M059J (cell line): ENCODE measurements at places on chromosomes 4 and X. TPM values are rescaled to one million over a fixed set of nuclear protein-coding genes. Genes with fewer than 3 reads are reported as not detected.

DNA sequence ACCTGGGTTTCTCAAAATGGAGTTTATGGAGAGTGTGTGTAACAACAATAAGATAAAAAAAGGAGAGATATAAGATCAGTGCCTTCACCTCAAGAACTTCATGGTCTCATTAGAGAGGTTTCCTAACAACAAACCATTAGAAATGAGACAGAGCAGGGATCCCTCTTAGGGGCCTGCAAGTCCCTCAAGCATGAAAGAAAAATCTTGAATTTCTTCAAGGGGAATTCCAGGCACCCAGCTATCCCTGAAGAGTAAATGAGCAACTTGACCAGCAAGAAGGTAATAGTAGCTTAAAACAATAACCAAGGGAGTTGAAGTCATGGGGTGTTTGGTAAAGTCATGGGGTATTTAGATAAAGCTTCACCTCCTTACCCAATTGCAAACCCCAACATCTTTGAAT, 49.7 kb upstream of the TLR3 start:
- no peak for DNase-seq

Gene FAM184B
- total RNA-seq, result 0.02 TPM in 1 of 2 replicates, not detected in the other

GRCh38 chrX:138711399-138712347, at the start of gene FGF13:
FGF13 (minus strand) TSS chrX:138711717; CDS start chrX:138711003, 714 bp downstream.
- DNase-seq, result peak; percentile 39

Gene TMPRSS11A
- not detected in 2 replicates for total RNA-seq

DNA sequence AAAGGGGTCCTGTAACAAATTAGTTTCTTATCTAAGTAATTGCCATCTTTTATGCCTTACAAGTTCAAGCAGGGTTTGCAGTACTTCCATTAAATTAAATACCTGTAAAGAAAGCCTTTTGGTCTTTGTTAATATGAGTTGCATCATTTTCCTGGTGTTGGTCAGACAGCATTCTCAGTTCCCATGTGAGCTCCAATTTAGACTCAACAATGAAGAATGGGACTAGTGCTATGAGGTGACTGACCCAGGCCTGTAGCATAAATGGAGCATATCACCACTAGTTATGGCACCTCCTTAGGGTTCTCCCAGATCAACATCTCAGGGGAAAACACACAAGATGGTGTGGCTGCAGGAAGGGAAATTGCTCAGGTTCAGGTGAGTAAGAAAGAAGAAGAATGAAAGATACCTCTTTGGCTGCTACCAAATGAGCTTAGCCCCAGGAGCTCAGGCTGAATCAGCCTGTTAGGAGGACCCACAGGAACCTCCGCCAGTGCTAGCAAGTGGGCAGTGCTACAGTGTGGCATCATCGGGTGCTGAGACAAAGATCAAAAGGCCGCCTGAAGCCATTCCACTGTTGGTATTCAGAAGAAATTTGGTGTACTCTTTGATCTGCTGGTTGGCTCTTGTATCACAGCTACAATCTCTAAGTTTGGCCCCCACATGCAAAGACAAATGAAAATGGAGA, 1.8 kb downstream of the TTC29 start:
- no peak for DNase-seq

DNA sequence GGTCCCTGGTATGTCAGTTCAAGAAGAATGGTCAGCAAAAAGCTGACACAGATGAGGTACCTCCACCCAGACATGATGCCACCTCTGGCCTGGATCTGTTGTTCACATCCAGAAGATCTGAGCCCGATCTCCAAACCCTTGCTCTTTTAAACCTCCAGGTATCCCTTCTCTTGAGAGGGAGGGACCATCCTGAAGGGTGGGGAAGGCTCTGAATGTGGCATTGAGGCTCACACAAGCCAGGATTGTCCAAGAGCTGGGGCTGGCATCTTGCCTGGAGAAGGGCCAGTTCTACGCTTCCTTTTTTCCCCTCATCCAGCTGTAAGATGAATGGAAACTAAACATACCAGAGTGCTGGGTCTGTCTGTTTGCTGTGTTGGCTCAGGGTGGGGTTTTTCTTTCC, at the start of gene ITIH6:
Gene ITIH6, minus strand, starts transcription at position 119 of the 400 bp plus-strand sequence. Its CDS starts 45 bp downstream, at position 74.
- no peak for DNase-seq

- DNase-seq, result peak; percentile 54
Observed at GRCh38 chrX:102846544-102847236, 90.4 kb upstream of the RAB40AL start.

DNA sequence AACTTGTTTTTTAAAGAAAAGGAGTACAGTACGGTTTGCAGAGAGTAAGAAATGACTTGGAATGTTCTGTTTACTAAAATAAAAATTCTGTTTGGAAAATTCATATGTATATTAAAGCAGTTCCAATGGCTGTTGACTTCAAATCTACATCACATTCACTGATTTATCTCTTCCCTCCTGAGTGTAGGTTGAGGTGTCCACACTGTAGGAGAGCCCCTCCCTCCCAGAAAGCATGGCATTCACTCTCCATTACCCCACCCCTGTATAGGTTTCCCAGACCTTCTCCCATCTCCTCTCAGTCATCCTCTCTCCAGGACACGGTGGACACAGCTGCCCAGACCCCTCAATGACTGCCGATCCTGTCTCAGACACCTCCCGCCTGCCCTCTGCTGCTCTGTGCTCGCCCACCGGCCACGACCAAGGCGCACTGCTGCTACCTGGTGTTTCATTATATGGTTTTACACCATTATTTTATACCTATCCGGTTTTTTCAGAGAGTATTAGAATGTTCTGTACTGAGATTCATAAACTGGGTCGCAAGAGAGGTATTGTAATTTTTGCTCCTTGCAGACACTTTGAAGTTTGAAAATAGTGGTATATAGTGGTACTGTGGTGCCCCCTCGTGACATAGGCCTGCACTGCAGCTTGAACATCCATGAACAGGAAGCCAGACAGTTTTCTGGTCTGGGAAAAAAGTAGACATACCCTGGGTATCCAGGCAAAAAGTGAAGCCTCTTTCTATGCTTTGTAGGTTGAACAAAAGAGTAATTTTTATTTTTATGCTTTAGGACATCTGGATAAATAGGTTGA, 38.8 kb upstream of the BEX4 start:
- DNase-seq, result peak; percentile 58

GRCh38 chr4:26424838-26425237, 65.4 kb downstream of the CCKAR start:
- no peak for DNase-seq

DNA sequence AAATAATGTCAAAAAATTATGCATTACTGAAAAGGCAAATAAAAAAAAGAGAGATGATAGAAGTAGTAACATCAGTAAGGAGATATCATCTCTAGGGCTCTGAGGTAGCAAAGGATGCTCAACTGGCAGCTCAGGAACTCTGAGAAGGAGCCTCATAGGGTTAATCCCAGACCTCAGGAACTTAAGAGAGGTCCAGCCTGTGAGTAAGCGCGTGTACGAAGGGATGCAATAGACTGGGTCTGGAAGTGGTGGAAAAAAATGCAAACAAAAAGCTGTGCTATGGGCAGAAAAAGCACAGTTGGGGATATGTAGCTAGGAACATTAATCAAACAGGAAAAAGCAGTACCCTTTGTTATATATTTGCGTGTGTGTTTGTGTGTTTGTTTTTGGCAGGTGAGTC, 282.0 kb downstream of the GALNTL6 start:
- no peak for DNase-seq

- peak; percentile 78 for DNase-seq
Observed at GRCh38 chr4:107349266-107349665, 313.2 kb upstream of the DKK2 start.

Gene UGT2A3
- not detected in 2 replicates for total RNA-seq

DNA sequence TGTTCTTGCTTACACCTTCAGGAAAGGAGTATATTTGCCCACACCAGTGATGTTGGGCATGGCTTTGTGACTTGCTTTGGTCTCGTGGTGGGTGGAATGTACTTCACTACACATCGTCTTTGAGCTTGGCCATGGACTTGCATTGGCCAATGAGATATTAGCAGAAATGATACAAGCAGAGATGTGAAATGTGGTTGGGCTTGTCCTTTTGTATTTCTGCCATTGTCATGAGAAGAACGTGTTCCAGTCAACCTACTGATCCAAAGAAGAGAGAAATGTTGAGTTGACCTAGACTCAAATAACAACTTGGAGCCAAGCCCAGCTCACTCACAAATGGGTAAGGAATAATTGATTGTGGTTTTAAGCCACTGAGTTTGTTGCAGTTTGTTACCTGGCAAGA, 138.4 kb upstream of the ARX start:
- no peak for DNase-seq

DNA sequence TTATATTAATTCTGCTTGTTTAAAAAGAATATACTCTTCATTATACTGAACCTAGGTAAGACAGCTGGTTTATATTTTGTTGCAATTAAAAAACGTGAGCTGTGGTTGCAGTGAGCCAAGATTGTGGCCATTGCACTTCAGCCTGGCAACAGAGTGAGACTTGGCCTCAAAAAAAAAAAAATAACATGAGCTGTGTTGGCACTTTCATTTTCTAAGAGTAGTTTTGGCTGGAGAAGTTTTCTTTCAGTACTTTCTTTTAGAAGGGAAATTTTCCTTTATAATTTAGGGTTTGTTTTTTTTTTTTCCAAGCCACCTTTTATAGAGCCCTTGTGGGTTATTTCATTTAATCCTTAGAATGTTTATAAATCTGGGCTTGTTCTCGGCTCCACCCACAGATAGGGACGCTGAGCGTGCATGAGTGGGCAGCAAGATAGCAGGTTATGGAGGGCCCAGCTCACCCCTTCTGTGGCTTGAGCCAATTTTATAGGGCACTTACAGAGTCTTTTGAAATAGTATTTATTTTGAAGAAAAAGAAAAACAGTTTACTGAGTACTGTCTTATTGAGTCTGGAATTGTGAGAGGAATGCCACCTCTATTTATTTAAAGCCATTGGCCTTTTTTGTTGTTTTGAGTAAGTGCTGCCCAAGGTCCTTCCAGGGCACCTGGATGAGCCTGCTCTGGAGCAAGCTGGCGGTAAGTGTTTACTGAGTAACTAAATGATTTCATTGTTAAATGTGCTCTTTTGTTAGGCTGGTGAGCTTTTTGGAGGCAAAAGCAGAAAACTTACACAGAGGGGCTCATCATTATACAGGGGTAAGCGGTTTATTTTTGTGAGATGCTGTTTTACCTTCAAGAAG, 60.9 kb downstream of the HTT start:
- DNase-seq, result no peak

DNA sequence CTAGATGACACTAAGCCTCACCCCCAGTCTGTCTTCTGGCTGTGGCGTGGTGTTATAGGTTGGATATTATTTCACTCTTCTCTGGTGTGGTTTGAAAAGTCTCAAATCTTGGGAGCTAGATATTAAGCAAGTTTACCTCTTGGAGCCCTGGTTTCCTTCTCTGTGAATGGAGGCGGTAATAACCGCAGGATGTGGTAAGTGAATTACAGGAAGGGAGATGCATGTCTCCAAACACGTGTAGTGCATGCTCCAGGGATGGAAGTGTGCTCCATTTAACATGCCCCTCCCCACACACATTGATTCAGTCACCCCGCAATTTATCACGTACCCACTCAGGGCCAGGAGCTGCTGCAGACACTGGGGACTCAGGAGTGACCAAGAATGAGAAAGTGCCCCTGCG, 4.9 kb downstream of the ZNF275 start:
- no peak for DNase-seq

DNA sequence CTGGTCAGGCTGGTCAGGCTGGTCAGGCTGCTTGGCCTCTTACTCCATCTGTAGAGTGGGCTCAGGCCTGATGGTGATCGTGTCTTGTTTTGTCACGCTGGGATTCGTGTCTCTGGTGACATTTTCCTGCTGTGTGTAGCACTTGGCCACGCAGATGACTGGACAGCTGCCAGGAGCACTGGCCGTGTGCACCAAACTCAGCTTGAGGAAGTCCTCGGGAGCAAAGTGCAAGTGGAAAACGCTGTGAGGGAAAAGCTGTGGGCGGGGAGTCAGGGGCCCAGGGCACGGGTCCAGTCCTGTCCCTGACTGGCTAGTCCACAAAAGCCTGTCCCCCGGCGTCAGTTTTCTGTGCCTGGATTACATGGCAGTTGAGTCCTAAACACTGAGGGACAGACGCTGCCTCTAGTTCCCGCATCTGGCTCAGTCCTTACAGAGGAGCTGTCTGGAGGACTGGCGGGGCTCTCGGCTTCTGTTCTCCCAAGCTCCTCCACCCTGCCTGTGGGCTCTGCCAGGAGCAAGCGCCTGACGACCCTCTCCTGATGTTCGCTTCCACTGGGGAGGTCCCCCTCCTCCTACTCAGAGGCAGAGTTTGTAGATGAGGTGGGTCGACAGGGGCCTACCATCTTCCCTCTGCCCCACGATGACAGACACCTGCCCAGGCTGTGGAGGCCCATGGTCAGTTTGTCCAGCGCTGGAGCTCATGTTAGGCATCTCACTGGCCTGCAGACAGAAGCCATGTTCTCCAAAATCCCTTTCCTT, 35.9 kb upstream of the GRPEL1 start:
- no peak for DNase-seq

GRCh38 chr4:169620880-169621248, 486 bp downstream of the CLCN3 start:
- peak; percentile 33 for DNase-seq

- no peak for DNase-seq
Observed at GRCh38 chr4:155578219-155578618, 88.4 kb upstream of the GUCY1A1 start.

DNA sequence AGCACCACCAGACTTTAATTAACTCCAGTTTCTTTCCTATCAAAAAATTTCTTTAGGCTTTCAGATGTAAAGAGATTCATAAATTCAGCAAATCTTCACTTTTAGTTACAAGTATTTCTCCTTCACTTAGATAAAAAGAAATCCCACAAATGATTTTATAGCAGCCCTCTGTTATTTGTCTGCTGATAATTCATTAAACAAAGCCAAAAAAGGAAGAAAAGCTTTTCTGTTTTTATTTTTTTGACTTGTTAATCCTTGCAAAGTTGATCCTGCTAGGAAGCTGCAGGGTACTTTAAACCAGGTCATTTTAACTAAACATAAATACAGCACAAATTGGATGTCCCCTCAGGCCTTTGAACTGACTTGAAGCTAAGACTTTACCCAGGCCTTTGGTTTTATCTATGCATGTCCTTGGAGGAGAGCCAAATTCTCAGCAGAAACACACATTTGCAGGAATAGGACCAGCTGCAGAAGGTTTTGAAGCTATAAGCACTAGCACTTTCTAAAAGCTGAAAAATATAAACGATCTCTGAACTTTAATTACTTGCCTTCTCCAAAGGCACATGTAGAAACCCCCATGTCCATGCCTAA, 57.5 kb downstream of the PCDH18 start:
- peak; percentile 62 for DNase-seq

DNA sequence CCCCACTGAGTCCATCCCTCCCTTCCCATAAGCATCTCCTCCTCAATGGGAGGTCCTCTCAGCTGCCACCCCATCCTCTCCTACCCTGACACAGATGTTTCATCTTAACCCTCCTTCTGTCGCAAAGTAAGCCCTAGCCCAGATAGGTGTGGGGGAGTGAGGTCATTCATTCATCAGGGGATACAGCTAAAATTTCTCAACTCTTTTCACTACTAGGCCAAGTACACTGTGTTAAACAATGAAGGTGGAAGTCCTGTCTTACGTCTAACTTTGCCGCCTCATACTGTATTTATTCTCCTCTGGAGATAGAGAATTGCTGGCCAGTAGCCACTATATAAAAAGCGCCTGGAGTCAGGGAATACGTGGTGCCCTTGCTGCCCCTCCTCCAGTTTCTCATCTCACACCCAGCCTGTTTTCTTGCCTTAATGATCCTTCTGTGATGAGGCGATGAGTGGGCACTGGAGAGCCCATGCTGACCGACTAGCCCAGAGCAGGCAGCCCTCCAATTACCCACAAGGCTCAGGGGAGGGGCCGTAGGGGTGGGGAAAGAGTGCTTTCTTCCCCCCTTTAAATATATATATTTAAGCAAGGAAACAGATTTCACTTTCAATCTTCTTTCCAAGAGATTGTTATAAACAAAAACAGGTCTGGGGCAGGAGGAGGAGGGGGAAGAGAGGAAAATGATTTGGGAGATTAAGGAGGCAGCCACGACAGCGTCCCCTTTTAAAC, 149.5 kb downstream of the PJA1 start:
- DNase-seq, result no peak

Gene ABRAXAS1
- total RNA-seq, result 2.5 and 5.4 TPM in 2 replicates
